ENCODE measurements at places on chromosomes 1 and 21.
A peak's percentile ranks its signal among the peaks of the same experiment; 100 is the strongest.

GRCh38 chr1:150650193-150650592, 20.8 kb upstream of the ENSA start:
- DNase-seq: no peak

DNA sequence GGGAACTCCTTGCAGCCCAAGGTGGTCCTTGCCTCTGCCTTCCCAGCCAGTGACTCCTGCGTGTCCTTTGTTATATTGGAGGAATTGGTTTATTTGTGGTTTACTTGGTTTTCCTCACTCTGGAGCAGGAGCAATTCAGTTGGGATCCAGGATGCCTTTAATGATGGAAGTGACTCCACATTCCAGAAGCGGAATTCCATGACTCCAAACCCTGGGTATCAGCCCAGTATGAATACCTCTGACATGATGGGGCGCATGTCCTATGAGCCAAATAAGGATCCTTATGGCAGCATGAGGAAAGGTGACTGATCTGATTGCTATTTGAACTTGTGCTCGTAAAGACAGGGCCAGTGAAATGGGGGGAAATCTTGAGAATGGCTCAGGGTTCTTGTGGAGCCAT, 15.1 kb upstream of the PIGV start:
- DNase-seq: no peak

- no peak for DNase-seq
Measured at GRCh38 chr1:8816264-8816663, 1.2 kb downstream of the RERE start.

GRCh38 chr1:28243685-28244311, 7.9 kb downstream of the ATP5IF1 start:
- no peak for DNase-seq

- no peak for DNase-seq
Measured at GRCh38 chr1:53507116-53507820, 48.1 kb downstream of the DMRTB1 start.

DNA sequence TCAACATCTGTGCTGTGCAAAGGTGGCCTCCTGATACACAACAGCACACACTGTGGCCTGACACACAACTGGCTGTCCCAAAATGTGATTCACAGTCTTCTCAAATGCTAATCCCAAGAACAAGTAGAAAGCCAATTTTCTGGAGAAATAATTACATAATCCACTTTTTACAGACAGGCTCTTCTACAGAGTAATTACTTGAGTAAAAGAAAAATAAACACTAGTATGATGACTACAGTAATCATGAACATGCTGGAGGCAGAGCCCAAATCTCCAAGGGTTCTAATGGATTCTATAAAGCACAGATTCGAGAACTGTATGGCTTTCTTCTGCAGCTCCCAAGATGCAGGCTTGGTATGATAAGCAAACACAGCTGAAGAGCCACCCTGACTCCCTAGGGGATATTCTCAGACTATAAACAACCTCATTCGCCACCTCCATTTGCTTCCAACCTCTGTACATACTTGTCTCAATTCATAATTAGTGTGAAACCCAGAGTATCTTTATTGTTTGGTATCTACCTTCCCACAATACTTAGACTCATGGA, 81.9 kb downstream of the SIPA1L2 start:
- DNase-seq: no peak

GRCh38 chr1:88571506-88571905, 112.6 kb upstream of the PKN2 start:
- DNase-seq: no peak

- no peak for DNase-seq
Measured at GRCh38 chr1:101262630-101263348, 26.0 kb downstream of the S1PR1 start.

DNA sequence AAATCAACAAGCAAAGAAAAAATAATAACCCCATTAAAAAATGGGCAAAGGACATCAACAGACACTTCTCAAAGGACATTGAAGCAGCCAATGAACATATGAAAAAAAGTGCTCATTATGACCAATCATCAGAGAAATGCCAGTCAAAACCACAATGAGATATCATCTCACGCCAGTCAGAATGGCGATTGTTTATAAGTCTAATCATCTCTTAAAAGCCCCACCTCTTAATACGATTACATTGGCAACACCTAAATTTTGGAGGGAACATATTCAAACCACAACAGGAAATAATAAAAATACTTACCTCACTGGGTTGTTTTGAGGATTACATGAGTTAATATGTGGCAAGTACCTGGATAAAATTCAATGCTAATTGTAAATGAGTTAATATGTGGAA, 57.1 kb upstream of the PLPPR4 start:
- DNase-seq: no peak

DNA sequence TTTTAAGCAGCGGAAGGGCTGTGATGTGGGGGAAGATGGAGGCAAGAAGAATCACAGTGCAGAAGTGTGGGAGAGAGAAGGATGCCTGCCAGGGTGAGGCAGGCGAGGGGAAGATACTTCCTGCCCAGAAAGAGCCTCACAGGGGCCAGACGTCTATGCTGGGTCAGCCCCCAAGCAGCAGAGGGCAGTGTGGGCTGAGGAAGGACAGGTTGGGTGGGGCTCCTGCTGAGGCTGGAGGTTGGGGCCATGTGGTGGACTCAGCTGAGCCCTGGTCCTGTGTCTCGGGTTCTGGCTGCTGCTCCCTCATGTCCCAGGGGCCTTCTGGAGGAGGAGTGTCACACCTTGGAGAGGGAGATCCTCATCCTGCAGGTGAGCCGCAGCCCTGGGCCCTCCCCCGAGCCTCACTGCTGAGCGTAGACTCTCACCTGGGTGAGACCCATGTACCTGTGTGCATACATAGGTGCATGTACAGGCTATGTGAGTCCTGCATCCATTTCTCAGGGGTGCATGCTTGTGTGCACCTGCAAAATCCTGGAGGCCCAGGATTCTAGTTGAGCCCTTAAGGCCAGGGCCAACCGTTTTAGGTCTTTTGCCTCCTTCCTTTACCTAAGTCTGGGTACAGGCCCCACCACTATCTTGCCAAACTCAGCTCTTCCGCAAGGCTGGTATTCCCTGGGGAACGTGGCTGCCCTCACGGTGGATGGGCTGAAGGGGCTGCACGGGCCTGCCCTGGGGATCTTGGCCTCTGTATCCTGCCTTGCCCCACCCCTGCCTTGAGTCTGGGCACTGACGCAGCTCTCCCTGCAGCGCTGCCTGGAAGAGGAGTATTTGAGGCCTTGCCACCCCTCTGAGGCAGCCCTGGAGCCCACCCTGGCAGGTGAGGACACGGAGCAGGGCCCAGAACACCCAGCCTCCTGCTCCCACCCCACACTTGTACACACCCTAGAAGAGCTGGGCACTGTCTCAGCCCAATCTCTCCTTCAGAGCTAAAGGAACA, 3.7 kb downstream of the CCDC24 start:
- DNase-seq: no peak

DNA sequence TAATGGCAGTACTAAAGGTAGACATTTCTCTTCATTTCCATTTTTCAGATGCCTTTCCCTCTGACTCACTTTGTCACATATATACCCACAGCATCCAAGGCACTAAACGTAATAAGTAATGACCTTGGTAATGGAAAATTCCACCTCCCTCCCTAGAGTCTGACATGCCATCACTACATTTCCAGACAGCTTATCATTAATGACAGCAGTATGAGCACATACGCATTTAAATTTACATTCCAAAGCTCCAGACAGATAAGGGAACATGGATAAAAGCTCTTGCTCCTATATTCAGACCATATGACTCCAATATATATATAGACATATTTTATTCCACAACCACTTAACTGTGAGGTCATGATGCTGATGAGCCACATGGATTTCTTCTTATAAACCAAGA, 191.7 kb upstream of the GORAB start:
- no peak for DNase-seq

DNA sequence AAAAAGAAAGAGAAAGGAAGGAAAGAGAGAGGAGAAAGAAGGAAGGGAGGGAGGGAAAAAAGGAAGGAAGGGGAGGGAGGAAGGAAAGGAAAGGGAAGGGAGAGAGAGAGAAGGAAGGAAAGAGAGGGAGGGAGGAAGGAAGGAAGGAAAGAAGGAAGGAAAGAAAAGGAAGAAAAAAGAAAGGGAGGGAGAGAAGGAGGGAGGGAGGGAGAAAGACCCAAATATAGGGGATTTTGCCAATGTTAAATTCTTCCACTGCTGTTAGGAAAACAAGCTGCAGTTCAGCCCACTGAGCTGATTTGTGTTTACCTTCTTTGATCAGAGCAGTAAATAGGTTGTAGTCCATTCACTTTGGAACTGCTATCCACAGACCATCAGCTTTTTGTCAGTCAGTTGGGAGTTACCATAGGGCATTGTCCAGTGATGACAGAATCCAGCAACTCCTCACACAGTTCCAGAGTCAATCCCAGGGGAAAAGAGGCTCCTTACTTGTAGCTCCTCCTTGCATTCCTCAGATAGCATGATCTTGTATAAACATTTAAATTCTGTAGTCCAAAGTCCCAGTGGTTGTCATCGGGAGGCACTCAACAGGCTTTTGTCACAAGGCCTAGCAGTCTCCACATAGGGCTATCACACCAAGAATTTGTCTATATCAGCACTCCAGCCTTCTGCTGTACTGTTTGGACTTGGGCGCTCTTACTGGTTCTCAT, 13.5 kb upstream of the PPP1R8 start:
- DNase-seq: no peak

DNA sequence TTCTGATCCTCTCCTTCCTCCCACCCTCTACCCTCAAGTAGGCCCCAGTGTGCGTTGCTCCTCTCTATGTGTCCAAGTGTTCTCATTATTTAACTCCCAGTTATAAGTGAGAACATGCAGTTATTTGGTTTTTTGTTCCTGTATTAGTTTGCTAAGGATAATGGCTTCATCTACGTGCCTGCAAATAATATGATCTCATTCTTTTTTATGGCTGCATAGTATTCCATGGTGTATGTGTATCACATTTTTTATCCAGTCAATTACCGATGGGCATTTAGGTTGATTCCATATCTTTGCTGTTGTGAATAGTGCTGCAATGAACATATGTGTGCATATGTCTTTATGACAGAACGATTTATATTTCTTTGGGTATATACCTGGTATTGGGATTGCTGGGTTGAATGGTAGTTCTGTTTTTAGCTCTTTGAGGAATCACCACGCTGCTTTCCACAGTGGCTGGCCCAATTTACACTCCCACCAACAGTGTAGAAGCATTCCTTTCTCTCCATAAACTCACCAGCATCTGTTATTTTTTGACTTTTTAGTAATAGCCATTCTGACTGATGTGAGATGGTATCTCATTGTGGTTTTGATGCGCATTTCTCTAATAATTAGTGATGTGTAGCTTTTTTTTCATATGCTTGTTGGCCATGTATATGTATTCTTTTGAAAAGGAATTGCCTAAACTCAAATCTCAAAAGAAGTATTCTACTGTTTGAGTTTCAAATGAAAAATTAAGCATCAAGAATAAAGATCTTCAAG, 116.9 kb downstream of the ETS2 start:
- DNase-seq: no peak

- no peak for DNase-seq
Measured at GRCh38 chr1:209746451-209747165, 9.2 kb upstream of the TRAF3IP3 start.

GRCh38 chr1:243748706-243749283, 101.2 kb downstream of the AKT3 start:
- DNase-seq: peak; percentile 23

GRCh38 chr1:86583032-86583431, 36.2 kb downstream of the CLCA4 start:
- no peak for DNase-seq

GRCh38 chr1:244954359-244954758, 90.0 kb upstream of the HNRNPU start:
- no peak for DNase-seq

GRCh38 chr1:175865041-175865766, 121.8 kb upstream of the TNR start:
- no peak for DNase-seq

- DNase-seq: no peak
Measured at GRCh38 chr1:88773540-88774150, 89.6 kb downstream of the PKN2 start.

DNA sequence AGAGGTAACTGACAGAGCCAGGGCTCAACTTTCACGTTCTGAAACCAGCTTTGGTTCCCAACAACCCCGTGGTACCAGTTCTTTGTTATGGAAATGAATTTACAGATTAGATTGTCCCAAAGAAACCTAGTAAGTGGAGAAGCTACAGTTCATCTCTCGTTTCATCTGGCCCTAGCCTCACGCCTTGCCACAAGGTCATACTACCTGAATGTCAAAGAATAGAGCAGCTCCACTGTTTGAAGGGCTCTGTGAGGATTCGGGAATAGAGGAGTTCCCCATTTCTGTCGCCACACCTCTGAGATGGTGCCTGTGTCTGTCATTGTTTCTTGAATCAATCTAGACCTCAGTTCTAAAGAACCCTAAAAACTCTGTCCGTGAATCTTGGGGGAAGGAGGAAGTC, 15.0 kb upstream of the CDC42 start:
- DNase-seq: no peak

DNA sequence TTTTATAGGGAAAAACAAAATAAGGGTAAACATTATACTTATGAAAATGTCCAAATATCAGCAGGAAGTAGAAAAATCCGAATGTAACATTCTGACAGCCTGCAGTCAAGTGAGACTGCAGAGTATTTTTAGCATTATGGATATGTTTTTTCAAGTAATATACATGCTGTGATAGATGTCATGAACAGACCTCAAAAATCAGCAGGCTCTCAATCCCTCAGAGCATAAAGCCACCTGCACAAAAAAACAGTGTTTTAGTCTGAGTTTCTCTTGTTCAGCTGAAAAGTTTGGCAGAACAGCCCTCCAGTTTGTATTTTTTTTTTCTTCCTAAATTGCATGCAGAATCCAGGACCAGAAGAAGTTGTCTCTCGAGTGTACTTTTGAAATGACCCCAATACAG, 219.1 kb upstream of the FMN2 start:
- no peak for DNase-seq

Measured in GM18507 (cell line).